ENCODE measurements at places on chromosomes 13 and 19.

DNA sequence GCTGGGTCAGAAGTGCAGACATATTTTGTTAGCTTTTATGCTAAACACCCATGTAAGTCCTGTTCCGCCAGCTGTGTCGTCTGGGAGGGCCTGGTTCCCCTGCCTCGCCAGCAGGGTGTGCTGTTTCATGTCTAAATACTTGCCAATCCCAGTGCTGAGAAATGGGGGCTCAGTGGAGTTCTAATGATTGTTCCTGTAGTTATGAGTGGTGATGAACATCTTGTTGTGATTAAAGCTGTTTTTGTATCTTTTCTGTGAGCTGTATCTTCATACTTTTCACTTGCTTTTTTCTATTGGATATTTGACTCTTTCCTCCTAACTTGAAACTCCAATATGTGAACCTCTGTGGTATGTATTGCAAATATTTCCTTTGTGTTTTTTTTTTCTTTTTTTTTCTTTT lies 32.7 kb downstream of the KDM4B start:
- no peak for DNase-seq

DNA sequence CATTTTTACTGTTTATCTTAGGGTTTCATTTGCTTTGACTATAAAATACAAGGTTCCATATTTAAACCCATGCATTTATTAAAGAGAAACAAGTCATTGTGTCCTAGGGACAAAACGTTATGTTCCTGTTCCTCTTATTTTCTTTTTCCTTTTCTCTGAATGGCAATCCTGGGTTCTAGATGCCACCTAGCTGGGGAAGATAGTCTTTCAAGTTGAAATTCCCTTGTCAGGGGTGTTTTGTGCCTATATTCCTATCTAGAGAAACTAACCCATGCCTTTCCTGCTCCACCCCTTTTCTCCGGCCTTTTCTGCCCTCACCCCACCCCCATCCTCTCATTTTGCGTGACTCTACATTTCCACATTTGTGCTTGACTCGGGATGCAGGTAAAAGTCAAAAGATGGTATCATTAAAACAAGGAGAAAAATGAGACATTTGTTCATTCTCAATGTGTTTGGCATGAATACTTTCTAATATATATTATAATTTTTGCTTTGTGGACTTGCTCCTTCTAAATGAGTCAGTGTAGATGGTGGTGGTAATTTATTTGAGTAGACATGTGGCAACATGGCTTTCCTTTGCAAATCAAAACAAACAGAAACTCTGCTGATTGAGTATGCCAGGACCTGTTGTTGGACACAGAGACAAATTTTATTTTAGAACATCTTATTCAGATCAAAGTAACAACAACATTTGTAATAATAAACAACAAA lies 26.8 kb upstream of the STARD13 start:
- DNase-seq = no peak

- DNase-seq = no peak
These were observed 82.5 kb upstream of the KCTD15 start for GRCh38 chr19:33714149-33714548.

DNA sequence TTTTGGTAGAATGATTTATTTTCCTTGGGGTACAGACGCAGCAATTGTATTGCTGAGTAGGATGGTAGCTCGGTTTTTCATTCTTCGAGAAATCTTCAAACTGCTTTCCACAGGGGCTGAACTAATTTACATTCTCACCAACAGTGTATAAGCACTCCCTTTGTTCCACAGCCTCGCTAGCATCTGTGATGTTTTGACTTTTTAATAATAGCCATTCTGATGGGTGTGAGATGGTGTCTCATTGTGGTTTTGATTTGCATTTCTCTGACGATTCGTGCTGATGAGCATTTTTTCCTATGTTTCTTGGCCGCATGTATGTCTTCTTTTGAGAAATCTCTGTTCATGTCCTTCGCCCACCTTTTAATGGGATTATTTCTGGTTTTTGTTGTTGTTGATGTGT lies 54.8 kb upstream of the UQCRFS1 start:
- no peak for DNase-seq

DNA sequence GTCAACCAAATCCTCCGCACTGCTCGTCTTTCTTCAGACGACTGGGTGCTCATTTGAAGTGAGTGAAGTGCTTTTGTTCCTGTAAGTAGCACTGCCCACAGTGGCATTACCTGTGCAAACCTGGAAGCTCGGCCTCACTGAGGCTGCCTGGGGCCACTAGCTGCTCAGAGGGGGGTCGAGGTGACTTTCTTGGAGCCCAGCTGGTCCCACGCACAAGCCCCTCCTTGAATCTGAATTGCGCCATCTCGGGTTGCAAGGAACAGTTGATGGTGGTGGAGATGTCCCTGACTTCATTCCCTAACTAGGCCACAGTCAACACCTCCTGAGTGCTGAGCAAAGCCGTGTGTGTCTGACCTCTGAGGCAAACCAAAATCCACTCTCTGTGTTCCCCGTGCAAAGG lies 79.3 kb upstream of the GPR183 start:
- peak; percentile 18 for DNase-seq

DNA sequence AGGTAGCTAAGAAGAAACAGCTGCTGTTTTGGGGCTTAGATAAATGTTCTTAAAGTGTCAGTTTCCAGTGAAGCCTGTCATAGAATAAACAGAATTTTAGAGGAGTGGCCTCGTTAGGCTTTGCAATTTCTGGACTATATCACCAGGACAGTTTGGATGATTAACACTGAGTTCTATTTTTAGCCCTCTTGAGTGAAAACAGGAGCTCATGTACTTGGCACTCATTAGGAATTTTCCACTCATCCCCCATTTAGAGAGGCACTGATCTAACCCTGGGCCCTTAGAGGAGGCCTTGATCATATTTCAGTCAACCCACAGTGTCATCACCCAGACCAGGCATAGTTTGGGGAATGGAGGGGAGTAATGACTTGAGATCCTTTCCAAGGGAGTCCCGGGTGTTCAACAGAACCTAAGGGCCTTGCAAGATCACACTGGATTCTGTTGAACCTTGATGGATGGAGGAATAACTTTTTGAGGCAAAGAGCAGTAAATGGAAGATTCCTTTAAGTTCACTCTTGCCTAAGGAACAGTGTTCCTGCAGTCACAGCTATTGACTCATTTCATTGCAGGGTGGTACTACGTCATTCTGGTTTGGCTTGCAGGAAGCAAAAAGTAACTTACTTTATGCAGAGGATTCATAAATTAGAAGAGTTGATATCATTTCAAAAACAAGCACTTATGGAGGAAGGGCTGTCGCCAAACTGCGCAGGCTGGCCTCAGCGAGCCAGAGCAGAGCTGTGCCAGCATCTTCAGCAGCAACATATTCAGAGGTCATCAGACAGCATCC lies 160.2 kb downstream of the SLC7A1 start:
- peak; percentile 50 for DNase-seq

DNA sequence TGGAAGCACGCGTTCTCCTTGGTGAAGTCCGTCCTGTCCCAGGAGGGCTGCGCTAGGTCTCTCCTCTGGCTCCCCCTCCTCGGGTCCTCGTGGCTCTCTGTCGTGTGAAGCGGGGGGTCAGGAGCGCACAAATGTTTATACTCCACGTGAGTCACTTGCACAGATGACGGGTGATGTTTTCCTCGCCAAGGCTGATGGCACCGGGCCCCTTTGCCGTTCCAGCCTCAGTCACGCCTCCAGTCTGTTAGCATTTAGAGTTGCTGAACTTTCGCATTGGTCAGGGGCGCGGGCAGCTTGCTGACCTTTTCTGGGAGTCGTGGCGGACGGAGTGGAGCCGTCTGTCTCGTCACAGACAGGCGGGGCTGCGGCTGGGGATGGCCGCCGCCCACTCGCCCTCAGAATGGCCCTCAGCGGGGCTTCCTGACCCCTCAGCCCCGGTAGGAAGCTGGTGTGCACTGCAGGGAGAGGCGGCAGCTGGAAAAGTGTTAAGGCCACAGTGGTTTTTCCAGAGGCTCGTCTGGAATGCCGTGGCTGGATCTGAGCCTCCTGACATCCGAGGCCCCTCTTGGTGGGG lies 13.7 kb downstream of the KLHL26 start:
- no peak for DNase-seq

DNA sequence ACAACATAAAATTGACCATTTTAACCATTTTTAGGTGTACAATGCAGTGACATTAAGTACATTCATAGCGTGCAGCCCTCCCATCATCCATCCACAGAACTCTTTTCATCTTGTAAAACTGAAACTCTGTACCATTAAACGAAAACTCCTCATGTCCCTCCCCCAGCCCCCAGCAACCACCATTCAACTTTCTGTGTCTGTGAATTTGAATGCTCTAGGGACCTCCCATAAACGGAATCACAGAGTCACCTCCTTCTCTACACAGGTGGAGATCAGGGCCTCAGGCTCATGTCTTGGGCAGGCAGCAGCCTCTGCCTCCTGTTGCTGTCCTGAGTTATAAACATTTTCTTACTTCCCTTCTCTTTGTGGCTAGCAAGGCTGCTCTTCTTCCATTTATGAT lies 7.3 kb upstream of the CCNE1 start:
- DNase-seq = no peak

DNA sequence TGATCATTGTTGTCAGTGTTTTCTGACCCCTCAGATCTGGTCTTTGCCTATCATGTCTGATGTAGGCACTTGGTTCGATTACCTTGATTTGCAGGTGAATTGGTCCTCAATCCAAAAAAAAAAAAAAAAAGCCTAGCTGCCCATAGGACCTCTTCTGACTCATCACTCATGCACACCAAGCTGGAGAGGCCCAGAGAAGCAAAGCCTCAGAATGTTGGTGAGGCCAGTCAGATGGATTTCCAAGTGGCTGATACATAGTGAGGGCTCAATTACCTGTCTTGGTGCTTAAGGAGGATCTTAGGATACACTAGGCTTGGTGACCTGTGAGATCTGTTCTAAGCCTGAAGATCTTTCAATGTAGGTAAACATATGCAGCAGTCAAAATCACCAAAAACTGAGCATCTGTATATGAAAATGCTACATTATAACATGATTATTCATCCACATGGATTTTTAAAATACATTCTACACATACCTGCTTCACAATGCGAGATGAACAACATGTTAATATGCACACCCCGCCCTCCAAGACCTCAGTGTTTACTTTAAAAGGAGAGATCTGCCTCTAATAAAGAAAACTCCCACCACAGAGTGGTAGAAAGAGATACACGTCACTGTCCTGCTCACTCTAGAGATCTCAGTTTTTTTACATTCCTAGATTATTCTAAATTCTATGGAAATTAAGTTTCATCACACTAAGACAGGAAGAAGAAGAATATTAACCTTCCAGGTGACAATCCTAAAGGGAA lies 79.9 kb upstream of the RAP2A start:
- DNase-seq = no peak

DNA sequence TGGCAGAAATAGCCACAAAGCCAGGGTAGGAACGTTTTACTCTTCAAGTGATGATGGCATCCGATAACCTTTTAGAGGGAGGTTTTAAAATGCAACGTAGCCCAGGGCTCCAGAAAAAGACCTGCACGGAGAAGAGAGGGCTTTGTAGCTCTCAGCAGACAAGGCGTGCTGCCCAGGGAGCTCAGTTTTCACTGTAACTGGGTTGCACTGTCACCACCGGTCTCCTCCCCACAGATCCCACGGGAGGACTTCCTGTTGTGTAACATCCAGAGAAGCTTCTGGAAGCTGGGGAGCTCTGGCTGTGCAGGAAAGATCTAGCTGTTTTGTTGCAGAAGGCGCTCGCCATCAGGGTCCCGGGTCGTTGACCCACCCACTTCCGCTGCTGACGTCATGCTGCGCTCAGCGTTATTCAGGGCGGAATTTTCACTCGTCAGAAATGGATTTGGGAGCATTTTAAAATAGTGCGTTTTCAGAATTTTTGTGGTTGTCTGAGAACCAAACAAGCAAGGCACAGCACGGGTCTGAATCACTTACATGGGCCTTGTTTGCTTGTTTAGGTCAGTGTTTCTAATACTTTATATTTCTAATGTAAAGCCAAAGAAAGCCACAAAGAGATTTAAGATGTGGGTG lies 50.8 kb downstream of the ATP11A start:
- DNase-seq = no peak

DNA sequence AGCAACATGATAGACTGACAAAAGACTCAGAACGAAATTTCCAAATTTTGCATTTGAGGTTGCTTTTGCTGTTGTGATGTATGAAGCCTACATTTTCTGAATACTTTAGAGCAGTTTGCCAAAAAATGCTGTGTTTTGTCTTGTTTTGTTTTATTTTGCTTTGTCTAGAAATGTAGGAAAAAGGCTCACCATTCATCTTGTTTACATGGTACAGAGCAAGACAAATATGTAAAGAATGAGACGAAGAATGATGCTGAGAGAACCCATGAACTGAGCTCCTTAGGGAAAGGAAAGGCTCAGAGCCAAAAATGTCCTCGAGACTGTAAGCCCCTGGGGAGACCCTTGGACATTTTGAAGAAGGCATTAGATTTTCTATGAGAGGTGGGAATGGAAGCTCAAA lies 6.8 kb upstream of the SPART start:
- DNase-seq = no peak

DNA sequence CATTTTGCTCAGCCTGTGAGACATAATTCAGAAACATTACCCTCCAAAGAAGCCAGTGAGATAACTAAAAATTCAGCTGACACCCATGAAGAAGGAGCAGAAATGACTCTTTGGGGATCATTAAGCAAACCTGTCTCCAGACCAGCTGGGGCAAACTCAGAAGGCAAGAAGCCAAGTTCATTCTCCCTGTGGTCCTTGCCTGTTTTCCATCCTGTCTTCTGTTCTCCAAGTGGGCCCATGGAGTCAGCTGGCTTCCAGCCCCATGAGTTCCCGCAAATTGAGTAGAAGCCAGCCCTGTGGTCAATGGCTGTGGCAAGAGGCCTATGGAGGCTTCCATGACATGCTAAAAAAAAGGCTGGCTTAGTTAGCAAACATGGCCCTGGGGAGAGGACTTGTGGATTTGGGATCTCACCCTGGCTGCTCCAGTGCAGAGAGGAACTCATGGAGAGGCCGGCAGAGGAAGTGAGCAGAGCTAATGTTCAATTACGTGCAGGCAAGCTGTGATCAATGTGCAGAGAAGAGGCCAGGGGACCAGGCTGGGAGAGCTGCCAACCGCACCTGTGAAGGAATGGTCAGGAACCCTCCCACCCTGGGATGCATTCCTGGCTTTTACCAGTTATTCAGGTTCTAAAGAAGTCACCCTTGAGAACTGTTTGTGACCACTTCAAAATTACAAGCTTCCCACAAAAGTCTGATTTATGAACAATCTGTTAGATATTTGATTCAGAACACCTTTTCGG lies 229.1 kb downstream of the TSHZ3 start:
- no peak for DNase-seq

DNA sequence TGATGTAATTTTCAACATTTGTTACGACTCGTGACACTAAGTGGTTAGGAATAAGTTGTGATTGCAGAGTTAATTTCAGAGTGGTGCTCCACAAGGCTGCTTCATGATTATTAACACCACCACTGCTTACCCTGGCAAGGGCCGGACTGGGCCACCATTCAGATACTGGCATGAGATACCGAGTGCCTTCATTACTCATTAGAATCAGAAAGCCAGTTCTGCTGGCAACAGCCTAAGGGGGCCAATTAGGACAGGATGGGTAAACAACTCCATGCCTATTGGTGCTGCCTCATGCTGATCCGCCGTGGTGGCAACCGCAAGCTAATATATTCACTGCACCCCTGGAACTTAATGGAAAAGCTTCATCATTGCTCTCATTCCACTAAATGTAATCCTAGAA lies 575.1 kb downstream of the EFNB2 start:
- DNase-seq = no peak
